Astrocyte of the spinal cord (primary cell): ENCODE measurements at places on chromosomes 4 and X.

GRCh38 chrX:36983831-36984230 is 24.3 kb upstream of the FAM47C start:
- DNase-seq: no peak

DNA sequence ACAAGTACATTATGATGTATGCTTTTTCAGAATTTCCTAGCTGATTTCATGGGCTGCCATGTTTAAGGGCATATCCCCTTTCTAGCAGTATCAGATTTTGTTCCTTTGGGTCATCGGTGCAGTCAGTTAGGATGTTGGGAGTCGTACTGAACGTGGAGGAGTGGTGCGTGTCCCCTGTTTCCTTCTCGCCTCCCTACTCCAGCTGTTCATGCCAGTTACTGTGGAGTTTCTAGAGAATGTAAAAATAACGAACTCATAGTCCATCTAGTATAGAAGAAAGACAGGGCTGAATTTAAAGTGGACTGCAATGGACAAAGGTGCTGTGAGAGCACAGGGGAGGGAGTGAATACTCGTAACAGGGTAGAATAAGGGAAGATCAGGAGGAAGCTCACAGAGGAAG is 111.3 kb downstream of the CEP135 start:
- DNase-seq: no peak

DNA sequence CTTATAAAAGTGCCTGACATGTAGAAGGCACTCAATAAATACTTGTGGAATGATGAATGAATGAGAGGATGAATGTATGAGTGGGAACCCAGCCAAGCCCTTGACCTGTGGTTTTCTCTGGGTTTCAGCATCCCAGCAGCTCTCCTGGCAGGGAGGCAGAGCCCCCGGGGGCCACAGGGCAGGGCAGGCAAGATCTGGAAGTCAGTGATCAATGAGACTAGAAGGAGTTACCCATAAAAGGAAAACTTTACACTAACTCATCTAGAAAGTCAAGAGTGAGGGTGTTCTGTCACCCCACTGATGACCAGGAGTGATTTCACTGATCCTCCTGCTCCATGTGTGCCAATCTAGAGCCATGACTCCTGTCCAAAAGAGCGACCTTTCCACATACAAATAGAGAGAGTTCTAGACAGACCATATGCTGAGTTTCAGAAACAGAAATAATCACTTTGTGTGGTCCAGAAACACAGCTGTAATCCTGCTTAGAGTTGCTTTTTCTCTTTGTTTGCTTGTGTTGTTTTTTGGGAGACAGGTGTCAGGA is 37.4 kb downstream of the MGARP start:
- peak; percentile 60 for DNase-seq

DNA sequence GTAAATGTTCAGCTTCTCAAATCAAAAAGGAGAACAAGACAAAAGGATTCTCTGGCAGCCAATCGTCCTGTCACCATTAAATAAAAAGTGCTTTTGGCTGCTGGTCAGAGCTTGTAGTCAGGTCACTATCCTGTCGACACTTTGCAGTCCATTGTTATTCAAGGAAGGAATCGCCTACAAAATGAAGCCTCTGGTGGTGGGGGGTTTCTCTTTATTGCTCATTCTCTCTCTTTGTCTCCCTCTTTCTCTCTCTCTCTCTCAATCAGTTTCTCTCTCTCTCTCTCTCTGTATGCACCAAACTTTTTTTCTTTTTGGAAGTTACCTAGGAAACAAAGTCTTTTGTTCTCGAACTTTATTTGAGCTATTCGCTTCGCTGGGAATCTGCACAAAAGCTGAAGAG is 17.6 kb upstream of the SCML1 start:
- no peak for DNase-seq

DNA sequence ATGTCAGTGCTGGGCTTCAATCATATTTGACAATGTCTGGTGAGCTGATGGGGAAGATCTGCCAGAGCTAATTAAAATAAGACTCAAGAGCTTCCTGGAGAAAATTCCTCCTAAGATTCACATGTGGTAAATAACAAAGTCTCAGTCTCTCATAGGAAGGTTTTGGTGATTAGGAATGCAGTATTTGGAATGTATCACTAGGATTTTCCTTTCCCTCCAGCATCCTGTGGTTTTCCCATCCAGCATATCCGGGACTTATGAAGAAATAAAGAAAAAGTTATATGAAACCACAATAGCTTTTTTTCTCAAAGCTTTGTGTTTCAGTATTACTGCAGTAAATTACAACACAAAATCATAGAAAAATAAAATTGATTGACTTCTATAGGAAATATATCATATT is 1597.1 kb downstream of the ADGRL3 start:
- DNase-seq: no peak

DNA sequence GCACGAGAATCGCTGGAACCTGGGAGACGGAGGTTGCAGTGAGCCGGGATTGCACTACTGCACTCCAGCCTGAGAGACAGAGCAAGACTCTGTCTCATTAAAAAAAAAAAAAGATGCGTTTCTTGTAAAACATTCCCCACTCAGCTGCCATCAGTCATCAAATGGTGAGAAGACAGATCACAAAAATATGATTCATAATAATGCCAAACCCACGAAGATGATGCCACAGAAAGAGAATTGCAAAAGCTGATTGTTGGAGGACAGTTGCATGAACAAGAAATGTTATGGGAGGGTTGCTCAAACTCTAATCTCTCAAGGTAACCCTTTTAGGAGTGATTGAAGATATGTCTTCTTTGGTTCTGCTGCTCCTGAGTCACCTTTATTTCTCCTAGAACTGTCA is 21.4 kb upstream of the SMIM14 start:
- no peak for DNase-seq

GRCh38 chr4:75849461-75849860 is 52.8 kb downstream of the PPEF2 start:
- no peak for DNase-seq

DNA sequence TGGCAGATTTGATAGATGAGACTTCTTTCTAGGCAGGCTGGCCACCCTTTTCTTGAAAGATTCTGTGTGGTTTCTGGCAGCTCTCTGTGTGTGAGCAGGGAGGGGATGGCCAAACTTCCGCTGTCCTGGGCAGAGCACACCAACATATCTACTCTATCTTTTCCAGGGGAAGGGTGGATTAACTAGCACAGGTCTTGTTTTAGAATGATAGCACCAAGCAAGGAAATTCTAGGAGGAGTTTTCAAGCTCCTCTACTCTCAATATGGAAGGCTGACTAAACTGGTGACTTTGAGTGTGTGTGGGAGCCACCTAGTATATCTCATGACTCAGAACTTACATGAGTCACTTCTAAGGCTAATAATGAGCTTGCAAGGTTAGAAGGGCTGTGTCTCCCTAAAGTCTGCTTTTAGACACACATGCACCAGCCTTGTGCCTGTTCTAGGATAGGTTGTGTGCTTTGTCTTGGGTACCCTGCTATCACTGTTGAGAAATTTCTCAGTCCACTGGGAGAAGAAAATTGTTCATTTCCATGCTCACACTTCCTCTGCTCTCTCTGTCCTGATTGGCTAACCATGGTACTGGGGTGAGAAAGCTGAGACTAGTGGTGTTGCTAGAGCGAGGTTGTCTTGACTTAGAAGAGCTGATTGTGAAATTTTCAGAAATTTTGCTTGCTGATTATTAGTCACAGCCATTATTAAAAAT is 72.9 kb downstream of the YIPF6 start:
- DNase-seq: peak; percentile 69

GRCh38 chrX:54446084-54446483 is 5.9 kb downstream of the TSR2 start:
- no peak for DNase-seq

DNA sequence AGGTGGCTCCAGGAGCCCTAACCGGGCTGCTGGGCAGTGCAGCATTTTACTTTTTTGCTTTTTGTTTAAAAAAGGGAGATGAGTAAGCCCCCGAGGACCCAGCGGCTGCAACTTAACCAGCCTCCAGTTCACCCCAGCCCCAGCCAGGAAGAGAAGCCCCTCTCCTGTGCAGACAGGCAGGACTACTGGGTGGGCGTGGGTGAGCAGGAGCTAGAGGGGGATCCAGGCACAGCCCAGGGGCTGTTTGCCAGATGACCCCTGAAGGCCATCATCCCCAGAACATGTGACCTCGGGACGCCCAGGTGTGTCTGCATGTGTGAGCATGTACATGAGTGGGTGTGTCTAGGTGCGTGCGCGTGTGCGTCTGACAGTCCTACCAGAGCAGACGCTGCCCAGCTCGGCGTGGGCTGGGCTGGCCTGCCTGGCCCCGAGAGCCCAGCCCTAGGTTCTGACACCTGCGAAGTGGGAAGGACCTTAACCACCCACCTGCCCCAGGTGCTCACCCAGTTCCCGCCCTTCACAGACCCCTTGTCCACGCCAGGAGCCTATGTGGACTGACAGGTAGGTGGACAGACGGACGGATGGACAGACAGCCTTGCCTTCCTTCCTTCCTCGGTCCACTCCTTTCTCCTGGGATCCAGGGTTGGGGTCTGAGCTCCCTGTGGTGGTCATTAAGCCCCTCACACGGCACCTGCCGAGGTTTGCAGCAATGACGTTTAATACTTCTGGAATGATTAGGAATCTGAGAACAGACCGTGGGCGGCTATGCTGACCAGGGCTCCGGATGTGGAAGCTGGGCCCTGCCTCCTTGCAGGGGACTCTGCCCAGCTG is 7.8 kb upstream of the HAUS3 start:
- no peak for DNase-seq

- DNase-seq: no peak
Measured at GRCh38 chrX:10901290-10901633, 209.9 kb upstream of the HCCS start.

DNA sequence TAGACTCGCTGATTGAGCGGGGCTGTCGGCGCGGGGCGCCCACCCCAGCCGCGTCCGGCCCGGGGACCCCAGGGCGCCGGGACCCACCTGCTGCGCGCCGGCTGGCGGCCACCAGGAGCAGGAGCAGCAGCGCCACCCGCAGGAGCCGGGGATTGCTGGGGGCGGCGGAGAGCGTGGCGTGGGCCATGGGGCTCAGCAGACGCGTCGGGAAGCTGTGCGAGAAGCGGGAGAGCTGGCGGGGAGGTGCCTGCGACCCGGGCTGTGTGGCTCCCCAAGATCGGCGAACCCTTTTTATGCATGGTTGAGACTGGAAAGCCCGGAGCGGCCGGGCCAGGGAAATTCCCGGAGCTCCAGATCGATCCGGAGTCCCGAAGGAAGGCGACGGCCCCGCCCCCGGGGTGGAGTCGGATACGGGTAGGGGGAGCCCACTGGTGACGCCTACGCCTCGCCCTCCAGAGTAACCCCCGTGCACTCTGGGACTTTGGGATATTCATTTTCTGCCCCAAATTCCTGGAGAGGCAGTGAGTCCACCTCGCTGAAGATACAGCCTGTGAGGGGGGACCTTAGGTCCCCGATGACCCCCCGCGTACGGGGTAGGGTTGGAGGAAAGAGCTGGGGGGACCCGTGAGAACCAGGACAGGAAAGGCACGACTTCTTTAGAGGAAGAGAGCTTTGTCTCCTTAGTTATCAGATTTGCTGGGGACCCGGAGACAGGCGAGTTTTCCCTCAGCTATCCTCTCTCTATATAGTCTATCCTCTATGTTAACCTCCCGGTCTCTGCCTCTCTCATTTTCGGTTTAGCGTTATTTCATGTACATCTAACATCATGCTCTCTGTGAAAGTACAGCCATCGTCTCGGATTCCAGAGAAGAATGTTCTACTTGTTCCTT is at the start of gene CXCL3:
Gene CXCL3 (minus strand): TSS at position 265 of the 890 bp plus-strand sequence. CDS start 78 bp downstream, at position 187.
- DNase-seq: peak; percentile 73

GRCh38 chr4:118969359-118969758 is 80.7 kb downstream of the SYNPO2 start:
- DNase-seq: peak; percentile 80

GRCh38 chr4:152689615-152690501 is 10.1 kb upstream of the TMEM154 start:
- DNase-seq: no peak

DNA sequence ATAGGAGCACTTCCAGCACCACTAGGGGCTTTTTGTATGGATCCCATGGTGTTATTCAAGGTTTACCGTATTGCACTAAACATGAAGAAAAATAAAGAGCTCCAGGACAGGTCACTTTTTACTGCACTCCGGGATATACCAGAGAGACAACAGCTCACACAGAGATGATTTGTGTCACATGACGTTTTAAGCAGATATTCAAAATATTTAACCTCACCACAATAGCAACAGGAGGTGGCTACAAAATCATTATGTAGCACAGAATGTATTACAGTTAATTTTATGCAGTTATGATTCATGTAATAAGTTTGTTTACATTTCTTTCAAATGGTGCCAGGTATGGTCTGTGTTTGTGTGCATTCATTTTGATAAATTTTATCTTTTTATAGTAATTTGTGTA is 100.6 kb downstream of the LUZP4 start:
- DNase-seq: peak; percentile 4

DNA sequence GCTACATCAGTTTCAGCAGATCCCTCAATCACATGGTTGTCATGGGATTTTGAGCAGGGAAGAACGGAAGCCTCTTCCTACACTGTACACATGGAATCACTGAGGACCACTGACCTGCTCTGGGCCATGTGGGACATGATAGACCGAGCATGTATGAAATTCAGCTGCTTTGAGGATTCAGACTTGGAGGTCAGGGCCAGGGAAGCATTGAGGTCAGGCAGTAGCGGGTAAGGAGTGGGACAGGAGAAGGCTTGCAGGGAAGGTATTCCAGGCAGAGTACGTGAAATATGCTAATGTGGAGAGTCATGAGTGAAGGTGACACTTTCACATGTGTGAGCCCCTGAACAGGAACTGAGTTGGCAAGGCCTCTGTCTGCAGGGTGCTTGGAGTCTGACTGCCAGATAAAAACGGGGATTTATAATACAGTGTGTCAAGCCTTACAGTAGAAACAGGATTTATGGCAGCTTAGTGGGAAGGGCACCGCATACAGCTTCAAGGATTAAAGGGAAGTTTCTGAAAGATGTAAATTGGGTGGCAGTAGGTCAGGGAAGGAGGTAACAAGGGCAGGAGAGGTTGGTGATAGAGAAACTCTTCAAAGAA is 111.7 kb downstream of the STK32B start:
- DNase-seq: no peak

DNA sequence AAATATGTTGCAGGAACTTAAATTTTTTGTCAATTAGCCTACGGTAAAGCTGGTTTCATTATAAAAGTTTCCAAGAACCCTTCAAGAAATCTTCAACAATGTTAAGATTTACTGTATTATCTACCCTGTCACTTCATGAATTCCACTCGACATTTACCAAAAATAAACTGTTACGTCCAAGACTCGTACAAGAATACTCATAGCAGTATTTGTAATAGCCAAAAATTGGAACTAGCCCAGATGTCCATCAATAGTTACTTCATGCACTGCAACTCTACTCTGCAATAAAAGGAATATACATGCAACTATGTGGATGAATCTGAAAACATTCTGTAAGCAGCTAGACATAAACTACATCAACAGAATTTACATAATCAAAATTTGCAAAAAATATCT is 13.4 kb downstream of the RBMX start:
- DNase-seq: no peak

GRCh38 chrX:16603822-16604221 is 46.1 kb upstream of the S100G start:
- DNase-seq: no peak

DNA sequence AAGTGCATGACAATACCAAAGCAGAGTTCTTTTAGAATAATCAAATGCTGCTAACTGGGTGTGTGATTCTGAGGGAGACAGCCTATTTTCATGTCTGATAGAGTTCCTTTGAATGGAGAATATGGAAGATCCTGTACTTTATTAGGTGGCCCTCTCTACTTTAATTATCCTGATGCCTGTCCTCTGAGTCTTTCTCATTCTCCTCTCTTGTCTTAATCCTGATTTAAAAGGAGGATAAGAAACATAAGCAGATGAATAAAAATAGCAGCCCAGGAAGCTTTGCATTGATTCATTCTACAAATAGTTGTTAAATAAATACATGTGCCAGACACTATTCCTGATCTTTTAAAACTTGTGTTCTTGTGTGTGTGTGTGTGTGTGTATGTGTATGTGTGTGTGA is 387.3 kb downstream of the SPRY1 start:
- DNase-seq: peak; percentile 42
